CD4-positive, alpha-beta T cell treated with Interleukin-6 for 4 hours (primary cell): ENCODE measurements at places on chromosomes 12 and 14.
A peak's percentile ranks its signal among the peaks of the same experiment; 100 is the strongest.

DNA sequence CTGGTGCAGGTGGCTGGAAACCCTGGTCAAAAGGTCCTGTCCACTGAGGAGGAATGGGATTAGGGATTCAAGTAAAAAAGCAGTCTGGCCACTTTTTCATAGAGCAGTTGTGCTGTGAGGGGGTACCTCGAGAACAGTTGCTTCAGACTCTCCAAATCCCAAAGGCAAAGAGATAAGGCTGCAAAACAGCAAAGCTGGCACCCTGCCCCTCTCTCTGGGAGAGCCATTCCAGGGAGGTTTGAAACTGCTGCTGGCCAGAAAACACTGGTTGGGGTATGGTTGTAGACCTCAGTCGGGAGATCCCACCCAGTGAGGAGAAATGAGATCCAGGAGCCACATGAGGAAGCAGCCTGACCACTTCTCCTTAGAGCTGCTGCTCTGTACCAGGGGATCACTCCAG lies 137.3 kb downstream of the CEP83 start:
- DNase-seq = no peak

GRCh38 chr14:101118746-101119591 lies 215.4 kb upstream of the RTL1 start:
- DNase-seq = no peak

- DNase-seq = no peak
Observed at GRCh38 chr12:1878695-1879094, 39.8 kb downstream of the CACNA2D4 start.

GRCh38 chr14:68271913-68272391 lies 452.4 kb downstream of the RAD51B start:
- peak; percentile 21 for DNase-seq
